Stimulated activated CD4-positive, alpha-beta T cell treated with anti-CD3 and anti-CD28 coated beads, Interleukin-15, amount 100 ng/mL, for 48 hours (primary cell): ENCODE measurements at places on chromosomes 5 and 9.

DNA sequence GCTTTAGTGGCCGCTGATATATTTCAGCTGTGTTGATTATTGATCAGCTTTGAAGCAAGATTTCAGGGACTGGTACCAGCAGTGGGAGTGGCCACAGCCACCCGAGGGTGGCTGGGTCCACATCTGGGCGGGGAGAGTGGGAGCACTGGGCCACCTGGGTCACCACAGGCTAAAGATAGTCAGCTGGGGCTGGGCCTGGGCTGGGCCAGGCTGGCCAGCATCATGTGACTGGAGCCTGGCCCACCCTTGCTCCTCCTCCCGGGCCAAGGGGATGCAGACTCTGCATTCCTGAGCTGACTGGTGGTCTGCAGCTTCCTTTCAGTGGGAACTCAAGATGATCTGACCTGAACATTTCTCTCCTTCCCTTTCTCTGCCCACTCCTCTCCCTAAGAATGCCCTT, 27.1 kb downstream of the LARP1 start:
- DNase-seq, result no peak

DNA sequence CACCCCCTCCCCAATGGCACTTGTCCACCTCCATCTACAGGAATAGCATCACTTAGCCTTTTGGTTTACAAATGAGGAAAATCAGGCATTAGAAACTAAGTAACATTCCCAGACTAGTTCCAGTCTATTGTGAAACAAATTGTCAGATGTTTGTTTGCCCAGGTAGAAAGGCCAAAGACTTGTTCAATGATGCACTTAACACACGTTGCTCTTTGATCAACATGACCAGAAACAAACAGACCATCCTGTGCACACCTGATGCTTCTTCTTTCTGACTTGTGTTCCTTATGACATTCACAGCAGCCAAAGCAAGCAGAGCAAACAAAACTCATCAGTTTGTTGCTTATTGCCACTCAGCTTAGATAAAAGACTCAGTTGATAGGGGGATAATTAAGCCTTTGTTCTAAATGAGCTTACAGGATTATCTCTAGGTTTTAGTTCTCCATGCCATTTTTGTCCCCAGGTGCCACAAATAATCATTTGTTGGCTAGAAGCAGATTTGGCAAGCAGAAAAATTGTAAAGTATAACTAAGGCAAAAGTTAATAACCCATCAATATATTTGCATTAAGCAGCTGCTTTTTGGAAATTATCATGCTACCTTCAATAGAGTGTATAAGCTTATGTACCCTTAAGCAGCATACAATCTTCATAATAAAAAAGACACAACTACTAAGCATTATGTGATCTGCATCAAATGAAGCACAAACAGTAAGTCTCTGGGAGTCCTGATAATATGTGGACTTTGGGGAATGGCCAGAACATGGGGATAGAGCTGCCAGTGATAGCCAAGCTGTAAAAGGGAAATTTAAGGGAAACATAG, 26.3 kb upstream of the FST start:
- DNase-seq, result no peak

GRCh38 chr5:10254686-10255085, 4.6 kb downstream of the CCT5 start:
- DNase-seq, result no peak

GRCh38 chr9:5452286-5452609, 1.9 kb downstream of the CD274 start:
- no peak for DNase-seq

DNA sequence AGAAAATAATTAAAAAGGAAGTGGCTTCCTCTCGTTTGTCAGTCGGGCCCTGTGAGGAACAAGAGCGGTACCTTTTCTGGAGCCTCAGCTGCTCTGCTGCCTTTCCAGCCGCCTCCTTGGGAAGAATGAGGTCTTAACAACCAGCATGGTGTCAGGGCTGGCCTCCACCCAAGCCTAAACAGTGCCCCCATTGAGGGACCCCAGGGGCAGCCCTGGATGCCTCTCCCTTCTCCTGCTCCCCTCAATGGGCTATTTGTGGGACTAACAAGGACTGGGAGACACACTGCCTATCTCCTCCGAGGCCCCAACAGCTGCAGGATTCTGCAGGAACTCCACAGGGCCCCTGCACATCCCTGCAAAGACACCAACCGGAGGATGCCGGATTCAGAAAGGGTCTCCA, 155.4 kb upstream of the MAP3K1 start:
- DNase-seq, result no peak
